ENCODE measurements at places on chromosomes 3 and 15.

- DNase-seq = no peak
These were observed 39.3 kb downstream of the P3H2 start for GRCh38 chr3:190081389-190081788.

- DNase-seq = no peak
These were observed 72.8 kb upstream of the RBM5 start for GRCh38 chr3:50015918-50016317.

DNA sequence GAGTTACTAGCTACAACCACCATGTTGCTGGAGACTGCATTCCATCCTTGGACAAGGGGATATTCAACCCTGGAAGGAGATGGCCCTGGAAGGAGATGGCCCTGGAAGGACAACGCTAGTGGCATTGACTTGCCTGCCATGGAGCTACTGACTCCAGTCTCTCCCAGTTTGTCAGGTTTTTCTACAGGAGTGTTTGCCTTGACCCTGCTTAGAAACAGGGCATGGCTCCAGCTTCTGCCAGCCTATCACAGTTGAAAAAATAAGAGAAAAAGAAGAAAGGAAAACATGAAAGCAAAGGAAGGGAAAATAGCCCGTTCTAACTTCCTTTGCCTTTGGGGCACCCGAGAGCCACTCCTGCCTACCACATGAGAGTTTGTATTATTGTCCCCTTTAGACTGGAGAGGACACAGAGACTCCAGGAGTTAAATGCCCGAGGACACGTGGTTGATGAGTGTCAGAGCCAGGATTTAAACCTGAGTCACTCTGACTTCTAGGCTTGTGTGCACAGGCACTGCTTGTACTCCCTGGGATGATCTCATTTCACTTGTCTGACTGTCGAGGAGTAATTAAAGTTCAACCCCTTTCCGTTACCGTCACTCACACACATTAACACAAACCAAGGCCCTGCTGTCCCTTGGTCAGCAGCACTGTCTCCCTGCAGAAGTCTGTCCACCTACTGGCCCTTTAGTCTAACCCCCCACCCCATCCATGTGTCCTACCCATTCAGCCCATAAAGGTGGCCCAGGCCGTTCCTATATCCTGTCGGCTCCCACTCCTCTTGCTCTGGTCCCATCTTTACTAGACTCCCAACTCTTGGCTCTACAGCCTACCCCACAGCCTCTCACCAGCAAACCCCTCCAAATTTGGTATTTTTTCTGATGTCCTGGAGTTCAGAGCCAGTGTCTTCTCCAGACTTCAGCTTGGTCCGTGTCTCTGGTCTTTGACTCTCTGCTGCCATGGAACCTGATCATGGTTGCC, 46.1 kb downstream of the C2CD4A start:
- no peak for DNase-seq

- no peak for DNase-seq
These were observed 207.2 kb downstream of the ROBO2 start for GRCh38 chr3:77247061-77247460.

- no peak for DNase-seq
These were observed 6.4 kb downstream of the MED12L start for GRCh38 chr3:151091685-151092345.

GRCh38 chr3:188553569-188553968, 399.6 kb downstream of the LPP start:
- DNase-seq = no peak

- no peak for DNase-seq
These were observed 10.3 kb downstream of the LIPC start for GRCh38 chr15:58442122-58442521.

GRCh38 chr3:56135941-56136340, 332.3 kb downstream of the ERC2 start:
- DNase-seq = no peak

DNA sequence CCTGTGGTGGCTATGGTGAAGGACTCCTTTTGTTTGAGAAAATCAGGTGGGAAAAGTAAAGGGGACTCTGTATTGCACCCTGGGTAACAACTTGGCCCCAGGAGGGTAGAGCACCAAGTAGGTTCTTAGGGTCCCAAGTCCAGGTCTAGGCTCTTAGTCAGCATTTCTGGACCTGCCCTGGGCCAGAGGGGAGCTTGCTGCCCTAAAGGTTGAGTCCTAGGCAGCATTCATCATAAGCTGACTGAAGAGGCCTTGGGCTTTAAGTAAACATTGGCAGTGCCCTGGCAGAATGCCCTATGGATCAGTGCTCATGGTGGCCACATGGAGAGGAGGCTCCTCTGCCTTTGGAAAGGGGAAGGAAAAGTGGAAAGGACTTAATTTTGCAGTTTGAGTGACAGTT, 268.5 kb upstream of the CTNNB1 start:
- DNase-seq = no peak

GRCh38 chr15:93126599-93126998, 37.6 kb upstream of the RGMA start:
- DNase-seq = no peak

DNA sequence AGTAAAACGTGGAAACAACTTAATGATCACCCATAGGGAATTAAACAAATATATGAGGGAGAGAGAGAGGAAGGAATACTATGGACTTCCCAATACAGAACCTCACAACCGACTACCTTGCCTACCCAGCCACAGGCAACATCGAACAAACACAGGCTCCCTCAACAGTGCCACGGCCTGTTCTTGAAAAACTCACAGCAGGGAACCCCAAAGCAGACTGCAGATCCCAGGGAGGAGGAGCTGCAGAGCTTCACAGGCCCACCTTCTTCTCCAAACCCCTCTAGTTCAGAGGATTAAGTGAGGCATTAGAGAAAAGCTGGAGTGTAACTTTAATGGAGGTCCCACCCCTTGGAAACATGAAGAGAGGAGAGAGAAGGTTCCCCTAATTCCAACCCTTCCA, 110.2 kb downstream of the ST8SIA2 start:
- no peak for DNase-seq

- DNase-seq = no peak
These were observed 52.1 kb upstream of the WDR72 start for GRCh38 chr15:53811530-53811929.

DNA sequence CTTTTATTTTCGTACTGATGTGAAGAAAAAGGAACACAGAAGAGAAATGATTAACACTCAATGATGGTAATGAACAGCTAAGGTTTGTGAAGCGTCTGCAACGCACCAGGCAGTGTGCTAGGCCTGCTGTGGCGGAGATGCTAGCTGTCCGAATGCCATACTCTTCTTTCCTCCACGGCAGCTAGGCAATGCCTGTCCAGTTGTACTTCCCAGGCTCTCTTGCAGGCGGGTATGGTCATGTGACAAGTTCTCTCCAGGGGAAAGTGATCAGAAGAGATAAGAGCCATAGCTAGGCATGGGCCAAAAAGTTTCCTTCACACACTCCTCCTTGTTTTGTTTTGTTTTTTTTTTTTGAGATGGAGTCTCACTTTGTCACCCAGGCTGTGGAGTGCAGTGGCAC, 6.7 kb downstream of the TADA3 start:
- DNase-seq = no peak

GRCh38 chr15:25712192-25712960, 150.8 kb downstream of the ATP10A start:
- DNase-seq = no peak

Data from NCI-H1930 (cell line).